Stimulated activated CD8-positive, alpha-beta memory T cell treated with anti-CD3 and anti-CD28 coated beads, Interleukin-7, amount 100 ng/mL, for 24 hours (primary cell): ENCODE measurements at places on chromosomes 3 and 15.

DNA sequence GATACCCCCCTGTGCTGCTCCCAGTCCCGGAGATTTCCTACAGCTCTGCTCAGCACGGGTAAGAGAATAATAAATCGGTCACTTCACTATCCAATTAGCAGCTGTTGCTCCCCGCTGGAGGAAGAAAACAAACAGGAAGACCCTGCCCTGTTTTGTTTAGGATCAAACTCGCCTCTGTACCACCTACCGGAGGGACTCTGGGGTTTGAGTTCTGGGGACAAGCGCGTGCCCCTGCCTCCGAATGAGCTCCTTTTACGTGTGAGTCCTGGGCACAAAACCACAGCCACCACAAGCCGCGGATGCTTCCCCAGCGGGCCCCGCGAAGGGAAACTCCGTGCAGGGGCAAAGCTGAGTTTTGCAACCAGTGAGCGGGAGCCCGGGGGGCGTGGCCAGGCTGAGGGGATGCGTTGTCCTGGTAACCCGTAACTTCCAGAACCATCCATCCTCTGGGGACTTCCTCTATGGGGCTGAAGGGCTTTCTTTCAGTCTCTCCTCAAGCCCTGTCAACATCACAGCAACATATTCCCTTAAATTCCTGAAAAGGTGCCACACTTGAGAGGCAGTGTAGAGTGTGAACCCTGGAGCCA, 315.7 kb upstream of the PROK2 start:
- DNase-seq, result peak; percentile 72

GRCh38 chr15:101450403-101451265, 38.9 kb downstream of the PCSK6 start:
- no peak for DNase-seq

DNA sequence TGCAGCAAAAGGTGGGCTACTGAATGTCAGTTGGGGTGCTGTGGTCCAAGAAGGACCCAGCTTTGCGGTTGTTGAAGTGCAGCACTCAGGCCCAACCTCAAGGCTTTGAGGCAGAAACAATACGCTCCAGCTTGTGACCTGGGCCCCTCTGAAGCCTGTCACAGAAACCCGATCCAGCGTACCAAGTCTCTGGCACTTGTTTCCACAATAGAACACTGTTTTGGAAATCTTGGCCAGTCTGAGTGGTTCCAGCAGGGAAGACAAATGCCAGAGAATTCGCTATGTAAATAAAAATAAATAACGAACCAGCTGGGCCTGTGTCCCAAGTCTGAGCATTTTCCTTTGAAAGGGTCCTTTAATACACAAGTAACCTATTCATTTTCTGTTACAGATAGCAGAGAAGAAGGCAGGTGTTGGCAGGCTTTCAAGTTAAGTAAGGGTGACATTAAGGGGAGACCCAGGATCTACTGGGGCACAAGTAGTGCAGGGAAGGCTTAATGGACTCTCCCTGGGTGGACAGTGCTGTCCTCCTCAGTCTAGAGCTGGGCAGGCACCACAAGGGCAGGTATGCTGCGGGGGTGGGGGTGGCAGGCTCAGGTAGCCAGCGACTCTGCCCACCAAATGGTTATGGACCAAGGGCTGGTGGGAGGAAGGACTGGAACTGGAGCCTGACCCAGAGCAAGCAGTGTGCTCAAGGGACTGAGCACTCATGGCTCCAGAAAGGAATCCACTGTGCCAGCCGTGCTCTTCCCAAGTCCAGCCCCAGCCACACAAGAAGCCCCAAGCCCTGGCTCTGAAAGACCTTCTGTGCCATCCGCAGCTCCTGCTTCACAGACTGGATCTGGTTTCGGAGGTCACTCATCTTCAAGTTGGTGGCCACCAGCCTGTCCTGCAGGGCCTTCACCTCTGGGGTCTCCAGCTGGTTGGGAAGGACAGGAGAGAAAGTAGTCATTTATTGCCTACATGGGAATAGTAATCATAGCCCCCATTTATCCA, 26.3 kb downstream of the CCDC13 start:
- DNase-seq, result no peak

DNA sequence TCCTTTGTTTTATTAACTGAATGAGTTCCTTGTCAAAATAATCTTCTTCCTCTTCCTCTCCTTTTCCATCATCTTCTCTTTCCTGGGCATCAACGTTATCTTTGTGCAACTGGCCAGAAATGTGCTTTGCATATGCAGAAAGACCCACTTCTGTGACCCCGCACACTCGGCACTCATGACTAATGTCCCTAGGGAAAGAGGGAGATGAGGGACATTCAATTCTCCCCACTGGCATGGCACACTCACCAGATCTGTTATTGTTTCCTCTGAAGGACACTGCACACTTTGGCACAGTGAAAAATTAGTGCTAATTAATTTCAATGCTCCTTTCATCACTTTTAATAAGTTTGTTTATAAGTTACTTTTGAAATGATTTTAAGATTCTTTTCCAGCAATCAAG, 34.0 kb downstream of the ZNF106 start:
- DNase-seq, result no peak

DNA sequence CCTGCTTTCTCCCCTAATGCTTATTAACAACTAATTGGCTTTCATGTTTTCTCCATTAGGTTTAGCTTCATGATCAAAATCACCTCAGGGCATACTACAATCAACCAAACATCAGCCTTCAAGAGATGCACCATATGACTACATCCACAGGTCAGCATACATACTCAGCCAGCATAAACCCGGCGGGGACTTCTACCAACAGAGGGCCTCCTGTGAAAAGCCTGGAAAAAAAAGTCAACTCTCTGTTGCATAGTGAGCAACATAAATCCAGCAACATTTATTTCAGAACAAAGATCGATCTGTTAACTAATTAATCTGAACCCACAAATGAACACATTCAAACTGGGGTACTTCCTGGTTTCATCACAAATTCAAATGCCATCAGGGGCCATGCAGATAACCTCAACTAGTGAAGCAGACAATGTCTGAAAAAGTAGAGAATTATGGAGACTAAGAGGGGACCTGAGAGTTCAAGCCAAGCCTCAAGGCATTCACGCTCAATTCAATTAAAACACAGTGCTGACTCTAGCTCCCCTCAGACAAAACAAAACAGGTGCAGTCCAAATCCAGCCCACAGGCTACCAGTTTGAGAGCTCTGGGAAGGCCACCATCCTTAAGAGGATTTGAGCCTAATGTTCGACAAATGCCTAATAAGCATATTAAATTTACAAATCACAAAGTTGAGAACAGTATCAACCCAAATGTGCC, 124.5 kb downstream of the MAGI1 start:
- DNase-seq, result no peak

DNA sequence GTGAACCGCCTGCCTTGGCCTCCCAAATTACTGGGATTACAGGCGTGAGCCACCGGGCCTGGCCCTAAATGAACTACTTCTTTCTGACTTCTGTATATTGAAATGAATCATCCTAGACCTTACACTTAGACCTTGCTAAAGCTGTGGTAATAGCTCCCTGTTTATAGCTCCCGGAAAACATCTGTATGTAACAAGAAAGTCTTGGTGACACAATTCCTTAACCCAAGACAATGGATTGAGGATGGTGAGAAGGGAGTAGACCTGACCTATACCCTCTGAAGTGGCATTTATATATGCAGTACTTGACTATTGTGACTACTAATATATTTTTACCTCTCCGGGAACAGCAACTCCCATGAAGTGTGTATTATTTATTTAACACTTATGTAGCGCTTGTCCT, 48.0 kb upstream of the TBL1XR1 start:
- no peak for DNase-seq

- DNase-seq, result no peak
Measured at GRCh38 chr15:39140060-39140604, 440.7 kb upstream of the THBS1 start.

DNA sequence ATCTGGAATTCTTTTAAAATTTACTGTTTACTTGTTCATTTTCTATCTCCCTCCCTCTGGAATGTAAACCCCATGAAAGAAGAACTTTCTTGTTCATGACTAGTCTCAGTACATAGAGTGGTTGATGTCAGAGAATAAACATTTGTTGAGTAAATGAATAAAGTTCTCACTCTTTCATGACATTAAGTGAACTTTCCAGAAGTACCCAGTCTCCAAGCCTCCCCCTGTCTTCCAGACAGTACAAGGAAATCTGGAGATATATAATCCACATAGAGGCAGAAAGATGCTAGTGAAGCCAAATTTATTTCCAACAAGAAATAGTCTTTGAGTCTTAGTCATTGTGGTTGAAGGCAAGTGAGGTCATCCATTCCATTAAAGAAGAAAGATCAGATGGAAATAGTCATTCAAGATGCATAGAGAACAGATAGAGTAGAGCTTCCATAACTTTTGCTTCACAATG, 71.5 kb upstream of the GALNT15 start:
- DNase-seq, result no peak

DNA sequence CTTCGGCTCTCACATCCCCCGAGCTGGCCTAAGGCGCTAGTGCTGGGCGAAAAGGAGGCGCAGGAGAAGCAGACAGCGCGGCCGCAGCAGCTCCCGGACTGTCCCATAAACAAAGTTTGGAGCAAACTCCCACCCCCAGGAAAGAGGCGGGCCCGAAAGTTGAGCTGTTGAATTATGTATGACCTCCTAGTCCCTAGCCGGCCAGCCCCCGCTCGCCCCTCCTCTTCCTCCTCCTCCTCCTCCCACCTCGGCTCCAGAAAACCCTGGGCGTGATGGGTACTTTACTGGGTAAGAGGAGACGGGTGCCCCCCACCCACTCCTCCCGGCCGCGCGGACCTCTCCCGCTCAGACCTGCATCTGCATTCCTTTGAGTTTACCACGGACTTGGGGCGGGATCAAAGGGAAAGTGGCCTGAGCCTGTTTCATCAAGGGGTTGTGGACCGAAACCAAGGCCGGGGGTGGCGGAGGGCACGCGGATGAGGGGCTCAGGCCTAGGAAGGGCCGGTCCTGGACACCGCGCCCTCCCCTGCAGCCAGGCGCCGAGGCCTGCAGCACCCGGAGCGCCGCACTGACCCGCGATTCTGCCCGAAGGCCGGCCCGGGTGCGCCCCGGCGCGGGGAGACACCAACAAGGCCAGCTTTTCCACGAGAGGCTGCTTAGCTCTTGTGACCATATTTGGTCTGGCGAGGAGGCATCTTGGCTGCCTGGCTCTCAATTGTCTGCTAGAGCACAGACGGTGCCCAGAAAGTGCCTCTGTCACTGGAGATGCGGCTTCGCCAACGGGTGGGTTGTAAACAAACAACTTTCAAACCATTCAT, at the start of gene WWTR1:
WWTR1 (minus strand) TSS at position 100 of the 818 bp plus-strand sequence. CDS start 719 bp downstream, outside the sequence.
- no peak for DNase-seq

DNA sequence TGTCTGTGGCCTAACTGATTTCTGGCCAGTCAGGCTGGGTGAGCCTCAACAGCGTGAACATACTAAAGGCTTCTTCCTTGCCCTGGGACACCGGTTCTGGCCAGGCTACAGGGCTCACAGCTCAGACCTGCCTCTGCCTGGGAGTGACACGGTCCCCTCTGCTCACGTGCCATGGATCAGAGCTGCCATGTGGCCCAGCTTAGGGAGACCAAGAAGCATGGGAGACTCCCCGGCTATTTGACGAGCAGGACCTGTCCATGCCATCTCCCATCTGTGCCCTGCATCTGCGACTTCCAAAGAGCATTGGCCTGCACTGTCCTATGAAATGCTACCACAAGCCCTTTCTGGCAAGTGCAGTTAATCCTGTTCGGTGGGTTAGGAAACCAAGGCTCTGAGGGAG, 57.4 kb downstream of the APBA2 start:
- no peak for DNase-seq

DNA sequence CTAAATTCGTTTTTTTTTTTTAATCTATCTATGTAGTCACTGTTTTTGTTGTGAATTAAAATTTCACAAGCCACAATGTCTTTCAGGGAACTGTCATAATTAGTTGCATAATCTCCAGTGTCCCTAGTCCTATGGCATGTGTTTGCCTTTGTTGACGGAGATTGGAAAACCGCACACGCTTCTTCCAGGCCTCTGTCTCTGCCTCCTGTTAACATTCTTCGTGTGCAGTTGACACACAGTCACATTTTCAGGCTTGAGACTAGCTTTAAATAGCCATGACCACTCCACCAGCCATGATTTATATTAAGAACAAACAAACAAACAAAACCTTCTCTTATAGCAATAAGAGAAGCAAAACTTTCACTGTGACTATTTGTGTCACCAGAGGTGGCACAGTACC, 139.8 kb downstream of the DUT start:
- DNase-seq, result no peak

DNA sequence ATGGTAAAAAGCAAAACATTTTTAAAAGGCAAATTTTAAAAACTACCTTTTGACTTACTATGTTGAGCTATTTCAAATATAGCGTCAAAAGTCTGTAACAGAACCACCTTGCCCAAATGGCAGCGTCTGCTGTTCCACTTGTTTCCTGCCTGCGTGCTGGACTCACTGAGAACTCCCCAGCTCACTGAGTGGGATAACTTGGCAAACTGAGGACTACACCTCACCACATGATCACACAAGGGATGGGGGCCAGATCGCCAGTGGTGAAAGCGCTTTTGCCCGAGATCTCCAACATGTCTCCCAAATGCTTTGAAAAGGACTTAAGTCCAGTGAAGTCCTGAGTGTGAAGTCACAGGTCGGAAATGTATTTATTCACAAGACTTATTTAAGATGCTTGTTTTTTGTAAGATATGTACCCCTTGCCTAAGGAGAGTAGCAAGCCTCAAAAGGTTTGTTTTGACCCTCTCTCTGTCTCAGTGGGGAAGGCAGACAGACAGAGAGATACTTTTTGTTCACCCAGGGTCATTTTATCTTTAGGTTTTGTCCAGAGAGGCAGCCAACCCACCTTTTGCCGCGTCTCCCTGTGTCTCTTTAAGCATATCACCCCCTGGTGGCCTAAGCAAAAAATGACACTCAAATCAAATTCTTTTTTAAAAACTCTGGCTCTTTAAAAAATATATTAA, 192.6 kb downstream of the PDZRN3 start:
- no peak for DNase-seq

DNA sequence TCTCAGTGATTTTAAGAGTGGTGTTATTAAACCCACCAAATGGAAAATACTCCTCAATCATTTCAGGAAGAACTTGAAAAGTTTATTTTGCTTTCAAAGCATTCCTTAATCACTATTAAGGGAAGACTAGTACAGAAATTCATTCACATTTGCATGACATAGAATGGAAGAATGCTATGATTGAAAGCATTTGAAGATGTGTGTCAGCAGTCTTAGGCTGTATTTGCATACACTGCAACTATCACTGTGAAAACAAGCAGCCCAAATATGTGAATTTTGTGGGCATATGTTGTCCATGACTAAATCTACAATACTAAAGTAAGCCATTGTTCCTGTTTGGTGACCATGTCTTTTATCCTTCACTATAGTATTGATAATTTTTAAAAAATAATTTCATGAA, 95.8 kb downstream of the CNTN3 start:
- no peak for DNase-seq

DNA sequence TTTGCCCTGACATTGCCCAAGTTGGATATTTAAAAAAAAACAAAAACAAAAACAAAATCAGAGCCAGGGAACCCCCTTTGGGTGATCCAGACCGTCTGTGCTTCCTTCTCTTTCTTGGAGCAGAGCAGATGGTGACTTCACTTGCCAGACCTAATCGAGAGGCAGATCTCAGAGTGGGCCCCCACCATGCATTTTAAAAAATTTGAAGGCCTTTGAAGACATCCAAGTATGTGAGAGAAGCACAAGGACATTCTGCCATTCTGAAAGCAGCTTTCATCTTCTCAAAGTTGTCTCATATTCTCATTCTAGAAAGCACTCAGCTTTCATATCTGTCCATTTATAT, 93.3 kb downstream of the SV2B start:
- no peak for DNase-seq
